NCI-H526 treated with DMSO at 0.1 percent for 48 hours (cell line): ENCODE measurements at places on chromosomes 7 and 10.

DNA sequence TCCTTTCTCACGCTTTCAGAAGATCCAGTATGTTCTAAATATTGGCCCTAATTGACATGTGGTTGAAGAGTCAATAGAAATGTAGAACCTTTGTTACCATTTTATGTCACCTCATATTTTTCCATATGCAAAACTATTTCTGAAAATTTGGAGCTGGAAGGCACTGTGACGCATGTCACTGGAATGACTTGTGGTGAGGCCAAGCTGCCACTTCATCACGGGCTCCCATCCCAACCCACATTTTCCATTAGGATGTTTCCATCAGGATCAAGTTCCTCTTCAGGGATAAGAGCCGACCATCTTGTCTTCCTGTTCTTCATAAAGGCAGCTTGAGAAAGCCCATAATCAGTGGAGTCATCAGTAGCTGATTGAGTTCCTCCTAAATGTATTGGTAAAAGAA lies 1241.7 kb downstream of the GATA3 start:
- DNase-seq = no peak

GRCh38 chr10:96700374-96701099 lies 19.8 kb downstream of the PIK3AP1 start:
- DNase-seq = no peak

DNA sequence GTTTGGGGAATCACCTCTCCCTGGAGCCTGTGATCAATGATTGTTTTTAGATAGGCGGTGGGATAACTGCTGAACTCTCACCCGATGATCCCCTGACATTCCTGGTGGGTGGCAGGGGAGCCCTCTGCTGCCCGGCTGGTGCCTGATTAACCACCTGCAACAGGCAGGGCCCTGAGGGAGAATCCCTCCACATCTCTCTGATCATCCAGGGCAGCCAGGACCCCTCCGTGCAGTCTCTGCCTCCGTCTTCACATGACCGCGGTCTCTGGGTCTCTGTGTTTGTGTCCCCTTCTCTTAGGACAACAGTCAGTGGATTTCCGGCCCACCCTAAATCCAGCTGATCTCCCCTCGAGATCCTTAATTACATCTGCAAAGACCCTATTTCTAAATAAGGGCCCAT lies 17.4 kb downstream of the CALML5 start:
- no peak for DNase-seq

DNA sequence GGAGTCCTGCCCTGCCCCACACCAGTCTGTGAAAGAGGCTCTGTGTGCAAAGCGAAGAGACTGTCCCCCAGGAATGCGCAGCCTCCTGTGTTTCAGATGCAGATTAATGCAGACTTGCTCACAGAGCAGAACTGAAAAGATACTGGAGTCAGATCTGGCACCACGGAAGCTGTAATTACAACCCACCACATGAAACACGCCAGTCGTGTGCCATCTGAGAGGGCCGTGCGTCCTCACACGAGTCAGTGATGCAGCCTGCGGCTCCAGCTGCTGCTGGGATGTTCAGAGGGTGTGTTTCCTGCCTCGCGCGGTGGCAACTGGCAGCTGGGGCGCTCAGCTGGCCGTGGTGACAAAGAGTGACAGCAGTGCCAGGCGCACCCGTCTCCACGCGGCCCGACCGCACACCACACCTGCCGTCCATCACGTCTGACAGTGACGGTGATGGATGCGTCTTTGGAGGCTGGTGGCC lies 50.0 kb downstream of the NKX6-2 start:
- no peak for DNase-seq

DNA sequence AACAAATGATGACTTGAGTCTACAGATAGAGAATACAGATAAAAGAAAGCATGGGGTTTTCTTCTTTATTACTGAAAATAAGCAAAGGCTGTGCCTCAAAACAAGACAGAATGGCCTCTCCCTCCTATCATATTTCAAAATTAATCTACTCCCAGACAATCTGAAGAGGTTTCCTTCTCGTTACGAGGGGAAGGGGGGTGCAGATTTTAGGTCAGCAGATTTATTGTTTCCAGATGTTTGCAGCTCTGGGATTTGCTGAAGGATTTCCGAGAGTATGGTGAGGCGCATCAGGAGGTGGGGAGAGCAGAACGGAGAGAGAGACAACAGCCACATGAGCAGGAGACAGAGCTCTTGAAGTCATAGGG lies 89.8 kb downstream of the KIAA1549 start:
- no peak for DNase-seq

DNA sequence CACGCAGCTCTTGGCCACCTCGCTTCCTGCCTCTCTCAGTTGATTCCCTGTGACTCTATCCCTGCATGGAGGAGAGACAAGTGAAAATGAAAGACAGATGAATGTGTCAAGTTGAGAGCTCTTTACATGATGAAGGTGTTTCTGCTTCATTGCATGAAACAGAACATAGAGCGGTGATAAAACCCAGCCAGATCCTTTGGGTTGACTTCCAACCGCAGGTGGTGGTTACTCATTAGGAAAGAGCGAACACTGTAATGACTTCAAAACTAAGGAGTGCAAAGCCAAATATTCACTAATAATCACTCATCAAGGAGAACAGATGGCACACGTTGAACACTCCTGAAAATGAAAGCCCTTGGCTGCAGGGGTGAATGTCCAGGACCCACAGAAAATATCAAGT lies 31.8 kb upstream of the WDR11 start:
- no peak for DNase-seq

DNA sequence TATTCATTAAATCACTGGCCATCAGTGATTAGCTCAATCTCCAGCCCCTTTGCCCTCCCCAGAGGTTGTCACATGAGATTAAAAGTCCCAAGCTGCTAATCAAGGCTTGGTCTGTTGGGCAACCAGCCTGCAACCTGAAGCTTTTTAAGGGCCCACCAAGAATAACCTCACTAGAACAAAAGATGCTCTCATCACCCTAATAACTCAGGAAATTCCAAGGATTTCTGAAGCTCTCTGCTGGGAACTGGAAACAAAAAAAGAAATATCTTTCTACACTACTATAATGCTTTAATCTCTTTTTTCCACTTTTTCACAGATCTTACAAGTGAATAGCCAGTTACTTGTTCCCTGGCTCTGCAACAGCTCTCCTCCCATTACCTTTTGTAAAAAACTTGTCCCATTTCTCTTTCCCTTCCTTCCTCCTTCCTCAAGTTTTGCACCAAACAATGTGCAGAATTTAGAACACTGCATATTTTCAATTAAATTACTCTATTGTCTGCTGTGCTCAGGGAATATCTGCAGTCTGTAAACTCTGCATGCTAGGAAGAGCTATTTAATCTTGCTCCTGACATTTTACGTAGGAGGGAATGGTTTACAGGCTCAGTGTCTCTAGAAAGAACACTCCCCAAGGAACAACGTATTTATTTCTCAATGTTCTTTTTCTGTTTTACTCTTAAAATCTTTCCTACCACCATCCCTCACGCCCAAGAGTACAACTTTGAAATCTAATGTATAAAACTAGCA lies 169.1 kb downstream of the IMMP2L start:
- DNase-seq = no peak

GRCh38 chr10:77393411-77393810 lies 244.2 kb downstream of the KCNMA1 start:
- DNase-seq = no peak
